ENCODE measurements at places on chromosomes 4 and X. TPM values are rescaled to one million over a fixed set of nuclear protein-coding genes. Genes with fewer than 3 reads are reported as not detected.

The FAT1 gene
- 31.3 TPM for polyA plus RNA-seq

The VSIG4 gene
- not detected for polyA plus RNA-seq

- DNase-seq = no peak
These were observed 17.1 kb upstream of the GPRIN3 start for GRCh38 chr4:89324671-89325070.

- DNase-seq = no peak
These were observed 24.4 kb downstream of the RELL1 start for GRCh38 chr4:37661772-37662171.

DNA sequence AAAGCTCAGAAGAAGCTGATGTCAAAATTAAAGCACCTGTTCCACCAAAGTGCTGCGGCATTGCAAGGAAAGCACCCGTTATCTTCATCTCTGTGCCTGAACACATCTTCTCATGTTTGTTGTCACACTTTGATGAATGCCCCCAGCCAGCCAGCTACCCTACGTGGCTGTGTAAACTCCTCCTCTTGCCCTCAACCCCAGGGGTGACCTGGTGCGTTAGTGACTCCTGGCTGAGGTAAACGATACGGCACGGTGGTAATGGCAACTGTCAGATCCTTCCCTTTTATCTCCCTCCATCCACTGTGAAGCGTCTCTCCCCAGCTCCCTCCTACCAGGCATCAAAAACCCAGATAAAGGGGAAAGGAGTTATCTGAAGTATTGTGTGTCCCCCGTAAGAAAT is 90.6 kb upstream of the WWC2 start:
- peak; percentile 52 for DNase-seq

DNA sequence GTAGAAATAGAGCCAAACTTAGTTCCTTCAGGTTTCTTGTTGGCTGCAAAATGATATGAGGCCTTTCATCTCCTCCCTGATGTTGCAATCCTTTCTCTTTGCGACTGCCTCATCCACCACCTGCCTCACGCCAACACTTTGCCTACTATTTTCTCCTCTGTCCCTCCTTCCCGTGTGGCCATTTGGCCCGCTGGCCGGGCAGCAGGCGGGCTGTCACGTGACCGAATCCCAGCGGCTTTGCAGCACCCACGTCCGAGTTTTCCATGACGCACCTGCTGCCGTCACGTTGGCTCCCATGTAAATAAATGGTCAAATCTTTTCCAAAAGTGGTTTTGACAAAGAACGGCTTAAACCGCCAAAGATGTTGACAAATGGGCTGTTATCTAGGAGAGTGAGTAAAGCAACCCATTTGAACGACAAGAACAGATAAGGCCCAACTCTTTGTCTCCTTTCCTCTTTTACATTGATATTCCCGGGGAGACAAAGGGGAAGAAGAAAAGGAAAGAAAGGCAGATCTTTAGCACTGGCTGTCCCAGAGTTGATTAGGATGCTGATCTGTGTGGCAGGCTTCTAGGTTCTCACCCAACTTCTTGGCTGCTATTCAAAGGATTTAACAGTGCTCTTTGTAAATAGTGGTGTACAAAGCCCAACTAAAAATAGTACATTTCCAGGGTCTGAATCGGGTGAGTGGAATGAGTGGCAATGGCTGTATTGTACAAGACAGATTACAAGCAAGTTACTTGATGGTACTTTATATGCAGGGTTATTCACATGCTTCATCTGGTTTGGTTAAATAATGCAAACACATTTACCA is 174.2 kb upstream of the JADE1 start:
- no peak for DNase-seq

The TLR1 gene
- not detected for polyA plus RNA-seq

The USP17L24 gene
- not detected for polyA plus RNA-seq

DNA sequence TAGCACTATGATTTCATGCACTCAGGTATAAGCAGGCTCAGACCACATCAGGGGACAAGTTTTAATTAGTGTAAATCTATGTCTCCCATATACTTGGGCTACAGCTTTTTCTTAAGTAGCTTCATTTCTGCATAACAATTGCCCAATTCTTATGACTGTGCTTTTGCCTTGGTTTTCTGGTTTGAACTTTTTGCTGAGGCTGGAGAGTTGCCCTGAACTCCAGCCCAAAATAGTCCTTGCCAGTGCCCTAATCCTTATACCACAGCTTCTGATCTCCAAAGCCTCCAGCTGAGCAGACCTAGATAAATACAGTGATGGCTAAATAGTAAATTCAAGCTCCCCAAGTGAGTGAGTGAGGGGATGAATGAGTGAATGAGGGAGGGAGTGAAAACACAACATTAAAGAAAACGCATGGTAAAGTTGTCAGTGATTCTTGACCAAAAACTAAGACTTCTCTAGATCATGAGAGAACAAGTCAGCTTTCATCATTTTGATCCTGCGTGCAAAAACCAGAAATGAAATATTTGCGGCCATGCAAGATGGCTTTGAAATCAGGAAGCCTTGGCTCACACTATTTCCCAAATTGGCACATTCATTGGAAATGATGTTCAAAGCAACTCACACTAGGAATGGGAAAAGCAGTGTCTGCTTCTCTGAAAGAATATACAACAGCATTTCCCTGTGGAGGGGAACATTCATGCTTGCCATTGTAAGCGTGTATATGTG is 437.1 kb upstream of the CTSO start:
- no peak for DNase-seq

The VCX3A gene
- 0.40 TPM for polyA plus RNA-seq

GRCh38 chr4:119070301-119070700 is 65.3 kb upstream of the MYOZ2 start:
- DNase-seq = no peak

DNA sequence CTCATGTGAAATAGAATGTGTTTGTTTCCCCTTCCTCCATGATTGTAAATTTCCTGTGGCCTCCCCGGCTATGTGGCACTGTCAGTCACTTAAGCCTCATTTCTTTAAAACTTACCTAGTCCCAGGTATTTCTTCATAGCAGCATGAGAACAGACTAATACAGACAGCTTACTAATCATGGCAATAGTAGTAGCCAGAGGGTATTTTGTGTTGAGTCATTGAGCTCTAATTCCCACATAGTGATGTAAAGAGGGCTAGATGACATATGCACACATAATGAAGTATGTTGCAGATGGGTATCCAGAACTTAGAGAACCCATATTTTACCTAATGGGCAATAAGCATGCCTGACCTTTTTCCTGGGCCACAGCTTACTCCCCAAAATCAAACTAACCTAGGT is 1197.2 kb downstream of the PCDH7 start:
- no peak for DNase-seq

DNA sequence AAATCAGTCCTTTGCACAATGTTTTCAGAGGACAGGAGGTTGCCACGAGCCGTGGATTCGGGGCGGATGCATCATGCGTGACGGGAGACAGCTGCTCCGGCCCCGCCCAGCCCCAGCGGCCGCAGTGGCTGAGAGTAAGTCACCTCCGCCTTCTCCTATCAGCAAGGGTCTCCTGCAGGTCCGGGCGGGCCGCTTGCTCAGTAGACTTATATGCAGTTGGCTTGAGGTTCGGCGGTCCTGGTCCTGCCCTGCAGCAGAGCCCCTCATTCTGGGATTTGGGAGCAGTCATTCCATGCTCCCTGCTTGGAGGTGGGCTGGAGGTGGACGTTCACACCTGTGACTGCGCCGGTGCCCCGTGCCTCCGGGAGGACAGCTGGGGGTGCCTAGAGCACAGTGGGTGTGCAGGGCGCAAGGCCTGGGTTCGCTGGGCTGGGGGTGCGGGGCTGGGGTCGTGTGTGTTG is 86.3 kb upstream of the ADRA2C start:
- DNase-seq = no peak

- DNase-seq = no peak
These were observed 24.5 kb downstream of the DDIT4L start for GRCh38 chr4:100165809-100166208.

DNA sequence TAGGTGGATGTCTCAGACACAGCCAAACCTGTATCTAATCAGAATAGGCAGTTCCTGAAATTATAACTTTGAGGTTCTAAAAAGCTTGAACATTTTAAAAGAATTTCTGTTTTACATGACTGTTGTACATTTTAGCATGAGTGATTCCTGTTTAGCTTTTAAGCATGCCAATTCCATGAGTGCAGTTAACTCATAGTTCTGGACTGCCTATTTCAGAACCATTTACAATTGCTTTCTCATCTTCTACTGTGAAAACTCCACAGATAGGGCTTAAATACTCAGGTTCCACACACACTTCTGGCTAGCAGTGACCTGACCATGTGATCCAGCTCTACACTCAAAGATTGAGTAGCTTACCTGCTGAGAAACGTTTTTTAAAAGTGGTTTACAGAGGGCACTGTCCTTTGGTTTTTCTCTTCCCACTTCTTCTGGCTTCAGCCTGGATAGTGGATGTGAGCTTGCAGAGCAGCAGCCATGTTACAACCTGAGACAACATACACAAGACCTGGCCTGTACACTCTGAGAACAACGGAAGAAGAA is 280.8 kb downstream of the ANKRD50 start:
- DNase-seq = no peak

DNA sequence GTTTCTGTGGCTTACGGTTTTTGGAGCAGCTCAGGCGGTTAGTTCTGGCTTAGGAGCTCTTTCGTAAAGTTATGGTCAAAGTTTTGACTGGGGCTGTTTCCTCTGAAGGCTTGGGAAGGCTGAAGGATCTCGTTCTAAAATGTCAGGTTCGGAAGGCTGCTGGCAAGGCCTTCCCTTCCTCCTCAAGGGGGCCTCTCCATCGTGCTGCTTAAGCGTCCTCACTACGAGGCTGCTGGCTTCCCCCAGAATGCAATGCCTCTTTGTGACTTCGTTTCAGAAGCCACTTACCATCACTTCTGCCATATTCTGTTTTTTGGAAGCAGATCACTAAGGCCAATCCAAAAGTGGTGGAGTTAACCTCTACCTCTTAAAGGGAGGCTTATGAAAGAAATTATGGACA is 1196.4 kb upstream of the TENM3 start:
- peak; percentile 46 for DNase-seq

GRCh38 chr4:86565651-86566050 is 28.5 kb upstream of the PTPN13 start:
- DNase-seq = no peak
